ENCODE measurements at places on chromosomes 6 and 20.

DNA sequence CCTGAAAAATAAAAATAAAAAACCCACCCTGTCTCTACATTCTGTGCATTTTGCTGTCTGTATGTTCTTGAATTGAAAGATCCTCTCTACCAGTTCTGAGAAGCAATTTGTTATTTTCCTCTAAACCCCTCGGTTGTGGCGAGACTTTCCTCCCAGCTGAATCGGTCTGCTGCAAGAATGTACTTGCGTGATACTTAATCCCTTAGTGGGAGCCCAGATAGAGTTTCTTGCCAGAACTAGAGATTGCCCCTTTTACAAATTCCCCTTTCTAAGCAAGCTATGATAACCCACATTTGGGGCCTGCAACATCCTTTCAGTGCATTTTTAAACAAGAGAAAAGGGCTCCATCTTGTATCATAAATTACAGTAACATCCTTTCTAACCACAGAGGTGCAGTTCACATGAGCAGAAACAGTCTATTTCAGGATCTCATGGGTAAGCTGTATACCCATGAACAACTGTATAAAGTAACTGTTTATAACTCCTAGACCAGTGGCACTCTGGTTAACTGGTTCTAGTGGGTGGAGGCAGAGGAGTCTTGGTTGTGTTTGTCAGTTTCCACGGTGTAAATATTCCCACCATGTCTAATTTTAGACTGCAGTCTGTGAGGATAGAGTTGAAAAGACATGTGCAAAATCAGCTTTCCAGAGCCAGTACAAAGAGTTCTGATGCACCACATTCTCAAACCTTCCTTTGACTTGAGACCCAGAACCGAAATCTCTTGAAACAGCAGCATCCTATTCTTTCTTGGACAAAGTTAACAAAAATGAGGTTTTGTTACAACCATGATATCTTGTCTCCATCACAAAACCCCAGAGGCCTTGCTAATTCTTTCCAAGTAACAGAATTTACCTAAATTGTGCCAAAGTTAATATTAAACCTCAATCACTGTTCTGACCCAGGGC is 113.1 kb upstream of the ZNF217 start:
- no peak for DNase-seq

GRCh38 chr20:309306-309840 is 12.0 kb downstream of the ZCCHC3 start:
- no peak for DNase-seq

GRCh38 chr20:50215101-50215690 is 24.6 kb downstream of the CEBPB start:
- no peak for DNase-seq

- DNase-seq = no peak
Measured at GRCh38 chr20:38926934-38927616, 858 bp downstream of the FAM83D start.

- no peak for DNase-seq
Measured at GRCh38 chr6:149815788-149816187, 48.4 kb downstream of the LRP11 start.

DNA sequence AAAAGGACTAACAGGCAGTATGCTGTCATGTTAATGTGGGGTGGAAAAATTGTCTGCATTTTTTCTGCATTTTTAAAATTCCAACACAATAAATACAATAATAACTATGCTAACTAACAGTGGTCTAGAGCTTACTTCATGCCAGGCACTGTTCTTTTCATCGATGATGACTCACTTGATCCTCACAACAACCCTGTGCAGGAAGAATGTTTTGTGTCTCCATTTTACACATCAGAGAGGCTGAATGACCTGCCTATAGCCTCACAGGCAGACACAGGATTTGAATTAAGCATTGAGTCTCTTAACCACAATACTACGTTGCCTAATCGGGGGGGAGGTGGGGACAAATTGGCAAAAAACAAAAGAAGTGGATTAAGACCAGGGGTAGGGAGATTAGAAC is 26.9 kb upstream of the FANCE start:
- peak; percentile 86 for DNase-seq

DNA sequence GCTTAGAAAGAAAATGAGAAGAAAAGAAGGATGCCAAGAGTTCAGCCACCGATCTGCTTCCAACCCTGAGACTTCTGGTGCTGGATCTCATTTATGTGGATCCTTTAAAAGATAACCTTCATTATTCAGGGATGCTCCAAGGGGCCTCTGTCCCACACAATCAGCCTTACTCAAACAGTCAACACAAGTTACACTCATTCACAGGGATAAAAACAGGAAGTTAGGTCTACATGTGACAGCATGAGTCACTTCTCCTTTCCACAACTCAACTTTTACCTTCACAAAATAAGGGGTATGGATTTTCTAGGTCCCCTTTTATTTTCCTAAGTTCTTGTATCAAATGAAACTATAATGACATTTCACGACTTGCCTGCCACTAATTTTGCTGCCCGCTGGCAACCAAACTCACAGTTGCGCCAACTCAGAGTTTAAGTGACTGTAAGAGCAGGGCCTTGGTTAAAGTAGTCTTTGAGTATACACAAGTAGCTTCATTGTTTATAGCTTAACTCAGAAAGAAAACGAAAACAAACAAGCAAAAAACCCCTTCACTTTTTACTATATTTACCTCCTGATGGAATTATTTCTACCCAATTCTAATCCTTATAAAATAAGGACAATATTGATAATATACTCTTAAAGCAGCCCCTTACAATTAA is 278.8 kb upstream of the RUNX2 start:
- DNase-seq = no peak

DNA sequence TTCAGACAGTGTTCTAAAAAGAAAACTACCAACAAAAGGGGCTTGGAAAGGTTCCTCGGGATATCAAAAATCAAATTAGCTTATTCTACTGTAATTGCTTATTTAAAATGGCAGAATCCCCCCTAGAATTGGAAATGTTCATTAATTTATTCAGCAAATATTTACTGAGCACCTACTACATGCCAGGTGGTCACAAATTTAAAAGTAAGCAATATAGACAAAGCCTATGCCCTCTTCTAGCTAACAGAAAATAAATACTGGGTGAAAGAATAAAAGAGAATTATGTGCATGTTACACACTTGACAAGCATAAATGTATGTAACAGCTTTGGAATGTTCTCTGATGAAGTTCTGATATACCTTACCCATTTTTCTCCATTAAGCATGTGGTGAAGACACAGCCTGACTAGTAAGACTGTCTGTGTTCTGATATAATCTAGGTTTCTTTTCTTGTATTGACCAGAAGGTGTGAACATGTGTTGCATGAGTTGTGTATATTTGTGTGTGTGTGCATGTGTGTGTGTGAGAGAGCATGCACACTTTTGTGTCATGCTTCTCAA is 606.7 kb upstream of the CITED2 start:
- no peak for DNase-seq

- DNase-seq = no peak
Measured at GRCh38 chr6:82270881-82271635, 23.5 kb upstream of the IBTK start.

- no peak for DNase-seq
Measured at GRCh38 chr6:93759190-93759589, 339.8 kb upstream of the EPHA7 start.

GRCh38 chr6:56278171-56278591 is 30.8 kb upstream of the COL21A1 start:
- no peak for DNase-seq

DNA sequence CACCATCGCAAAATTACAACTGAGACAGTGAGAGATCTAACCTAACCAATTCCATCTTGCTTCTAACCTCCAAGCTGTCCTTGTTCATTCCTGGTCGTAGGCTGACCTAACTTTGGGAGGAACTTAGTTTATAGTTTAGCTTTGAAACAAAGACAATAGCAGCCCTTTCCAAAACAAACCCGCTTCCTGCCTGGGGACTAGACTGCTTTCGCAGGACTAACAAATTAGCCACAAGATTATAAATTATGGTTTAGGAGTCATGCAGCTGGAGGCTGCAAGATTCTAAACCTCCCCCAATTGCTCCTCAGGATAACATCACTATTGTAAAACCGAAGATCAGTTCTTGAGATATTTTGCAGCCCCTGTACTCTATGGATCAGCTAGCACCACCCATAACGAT is 63.2 kb downstream of the TRIM27 start:
- no peak for DNase-seq

GRCh38 chr20:4894981-4895381 is 106.3 kb downstream of the SLC23A2 start:
- DNase-seq = no peak

DNA sequence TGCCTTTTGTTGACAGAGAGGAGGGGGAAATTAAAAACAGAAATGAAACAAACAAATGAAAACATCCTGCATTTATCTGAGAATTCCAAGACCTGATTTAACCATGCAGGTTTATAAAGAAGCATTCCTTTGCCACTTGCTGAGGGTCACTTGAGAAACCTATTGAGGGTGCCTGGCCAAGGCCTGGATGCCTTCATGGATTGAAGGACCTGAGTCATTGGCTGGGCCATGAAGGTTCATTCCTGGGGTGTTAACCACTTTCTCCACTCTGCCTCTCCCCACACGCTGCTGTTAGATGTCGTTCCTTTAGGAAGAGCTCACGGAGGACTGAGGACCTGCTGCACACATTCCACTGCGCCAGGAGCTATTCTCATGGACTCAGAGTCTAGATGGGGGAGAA is 49.7 kb downstream of the DAAM2 start:
- no peak for DNase-seq

DNA sequence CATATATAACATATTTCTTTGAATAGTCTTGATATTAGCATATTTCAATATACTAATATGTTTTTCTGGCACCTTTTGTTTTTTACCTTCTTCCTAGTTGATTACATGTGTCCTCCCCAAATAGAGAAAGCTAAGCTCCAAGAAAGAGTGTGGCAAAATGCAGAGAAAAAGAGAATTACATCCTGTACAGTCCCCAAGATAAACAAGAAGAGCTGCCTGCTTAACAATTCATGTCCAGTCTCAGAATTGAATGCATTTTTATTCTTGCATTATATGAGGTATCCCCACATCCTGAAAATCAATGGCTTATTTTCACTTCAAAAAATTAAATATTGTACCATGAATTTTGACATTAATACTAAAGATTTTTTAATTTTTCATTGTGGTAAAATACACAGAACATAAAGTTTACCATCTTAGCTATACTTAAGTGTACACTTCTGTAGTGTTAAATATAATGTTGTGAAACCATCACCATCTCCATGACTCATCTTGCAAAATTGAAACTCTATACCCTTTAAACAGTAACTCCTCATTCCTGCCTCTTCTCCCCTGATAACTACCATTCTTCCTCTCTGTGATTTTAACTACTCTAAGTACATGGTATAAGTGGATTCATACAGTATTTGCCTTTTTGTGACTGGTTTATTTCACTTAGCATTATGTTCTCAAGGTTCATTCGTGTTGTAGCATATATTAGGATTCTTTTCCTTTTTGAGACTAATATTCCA is 490.3 kb downstream of the COL12A1 start:
- peak; percentile 44 for DNase-seq

GRCh38 chr6:36599791-36600209 is 5.6 kb downstream of the SRSF3 start:
- DNase-seq = no peak

DNA sequence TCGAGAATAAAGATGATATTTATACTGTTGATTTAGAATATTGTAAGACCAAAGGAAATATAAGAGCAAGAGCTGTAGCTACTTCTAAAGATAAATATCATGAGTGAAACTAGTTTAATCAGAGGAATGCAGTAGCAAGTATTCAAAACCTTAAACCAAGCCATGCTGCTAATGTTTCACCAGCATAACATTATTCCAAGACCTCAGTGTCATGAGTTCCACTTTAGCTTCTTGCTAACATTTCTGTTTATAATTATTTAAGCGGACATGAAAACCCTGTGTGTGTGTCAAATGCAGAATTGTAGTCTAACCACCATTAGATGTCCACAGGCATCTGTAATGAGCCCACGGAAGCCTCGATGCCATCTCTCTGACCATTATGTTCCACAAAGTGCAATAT is 752.6 kb upstream of the MARCKS start:
- DNase-seq = no peak

- no peak for DNase-seq
Measured at GRCh38 chr6:79821859-79822258, 125.5 kb downstream of the ELOVL4 start.

- DNase-seq = no peak
Measured at GRCh38 chr6:125754566-125754965, 5.1 kb downstream of the HEY2 start.

- DNase-seq = no peak
Measured at GRCh38 chr6:67300430-67301040, 1334.5 kb upstream of the ADGRB3 start.

- DNase-seq = no peak
Measured at GRCh38 chr6:84220809-84221409, 6.5 kb downstream of the CEP162 start.

DNA sequence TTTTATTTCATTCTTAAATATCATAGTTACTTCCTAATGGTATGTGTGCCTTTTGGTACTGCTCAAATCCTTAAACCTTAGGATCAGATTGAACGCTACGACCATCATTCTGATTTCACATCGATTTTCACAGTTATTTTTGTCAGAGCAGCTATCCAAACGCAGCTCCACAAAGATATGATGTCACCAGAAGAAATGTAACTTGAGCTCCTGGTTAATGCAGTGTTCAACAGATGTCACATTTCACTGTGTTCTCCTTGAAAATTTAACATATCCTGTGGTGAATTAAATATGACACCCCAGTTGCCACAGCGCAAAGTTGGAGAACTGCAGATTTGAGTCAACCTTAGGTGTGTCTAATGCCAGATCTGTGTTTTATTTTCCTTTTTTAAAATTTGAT is 81.4 kb downstream of the CTNNBL1 start:
- DNase-seq = no peak

DNA sequence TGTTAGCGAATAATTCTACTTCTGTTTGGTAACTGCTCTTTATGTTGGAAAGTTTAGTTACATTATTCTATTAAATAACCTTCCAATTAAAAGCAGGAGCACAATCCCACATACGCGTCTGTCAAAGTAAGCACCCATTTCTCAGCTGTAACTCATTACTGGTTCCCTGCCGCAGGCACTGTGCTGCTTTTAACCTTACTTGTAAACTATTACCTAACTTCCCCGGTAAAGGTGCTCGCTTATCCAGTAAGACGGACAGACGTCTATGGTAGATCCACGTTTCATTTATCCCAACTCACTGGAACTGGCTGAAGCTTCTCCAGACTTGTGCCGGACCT is 529 bp upstream of the ENPP4 start:
- DNase-seq = no peak

- DNase-seq = no peak
Measured at GRCh38 chr20:54173653-54174456, at the start of gene CYP24A1. Gene CYP24A1, minus strand, starts transcription at chr20:54173986. Its CDS starts 407 bp downstream, at chr20:54173579.

DNA sequence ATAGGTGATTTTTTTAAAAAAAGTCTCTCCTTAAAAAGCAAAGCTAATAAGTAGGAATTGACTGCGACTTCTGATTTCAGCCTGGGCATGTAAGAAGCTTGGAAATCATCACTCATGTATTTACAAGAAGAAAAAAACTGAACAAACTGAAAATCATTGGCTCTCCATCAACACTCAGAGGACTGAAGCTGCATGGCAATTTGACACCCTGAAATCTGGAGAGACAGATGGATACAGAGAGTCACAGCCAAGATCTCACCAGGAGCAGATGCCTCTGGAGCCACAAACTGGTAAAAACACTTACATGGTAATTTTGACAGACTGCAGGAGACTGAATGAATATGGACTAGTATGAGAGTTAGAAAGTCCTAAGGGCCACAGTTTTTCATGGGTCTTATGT is 191.2 kb upstream of the TCF21 start:
- no peak for DNase-seq

All from HS-5 (cell line).